Stimulated activated naive CD8-positive, alpha-beta T cell treated with anti-CD3 and anti-CD28 coated beads, Interleukin-15, Interleukin-2, amounts not matched to agents 100 U/mL and 50 U/mL, for 24 hours (primary cell): ENCODE measurements at places on chromosomes 1 and 21.

DNA sequence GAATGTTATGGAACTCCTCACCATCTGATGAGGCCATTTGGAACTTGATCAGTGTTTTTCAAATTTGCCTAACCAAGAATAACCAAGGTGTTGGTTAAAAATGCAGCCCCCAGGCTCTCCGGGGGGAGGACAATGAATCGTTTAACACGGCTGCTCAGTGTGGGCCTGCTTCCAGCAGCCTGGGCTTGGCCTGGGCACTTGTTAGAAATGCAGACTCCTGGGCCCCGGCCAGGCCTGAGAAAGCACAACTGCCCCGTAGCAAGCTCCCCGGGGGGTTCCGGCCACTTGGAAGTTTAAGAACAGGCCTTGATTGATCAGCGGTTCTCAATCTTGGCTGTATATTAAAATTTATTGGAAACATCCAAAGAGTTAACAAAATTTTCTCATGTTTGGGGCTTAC lies 22.8 kb upstream of the C2CD2 start:
- DNase-seq = no peak

DNA sequence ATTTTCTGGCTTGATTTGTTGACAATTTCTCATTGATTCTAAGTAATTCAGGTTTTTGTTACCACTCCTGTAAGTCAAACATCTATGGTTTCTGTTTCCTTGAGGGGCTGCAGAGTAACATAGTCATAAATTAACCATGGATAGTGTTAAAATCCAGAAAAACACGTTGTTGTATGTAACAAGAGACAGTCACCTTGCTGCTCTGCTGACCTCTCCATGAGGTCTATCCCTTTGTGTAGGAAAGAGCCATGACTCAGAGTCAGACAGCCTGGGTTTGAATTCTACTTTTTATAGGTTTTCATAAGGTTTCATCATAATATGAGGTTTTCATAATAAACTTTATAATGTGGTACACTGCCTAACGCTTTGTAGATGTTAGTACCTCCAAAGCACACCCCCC lies 27.6 kb upstream of the NBL1 start:
- no peak for DNase-seq

GRCh38 chr1:10033359-10033845 lies 644 bp downstream of the UBE4B start:
- DNase-seq = peak; percentile 26

DNA sequence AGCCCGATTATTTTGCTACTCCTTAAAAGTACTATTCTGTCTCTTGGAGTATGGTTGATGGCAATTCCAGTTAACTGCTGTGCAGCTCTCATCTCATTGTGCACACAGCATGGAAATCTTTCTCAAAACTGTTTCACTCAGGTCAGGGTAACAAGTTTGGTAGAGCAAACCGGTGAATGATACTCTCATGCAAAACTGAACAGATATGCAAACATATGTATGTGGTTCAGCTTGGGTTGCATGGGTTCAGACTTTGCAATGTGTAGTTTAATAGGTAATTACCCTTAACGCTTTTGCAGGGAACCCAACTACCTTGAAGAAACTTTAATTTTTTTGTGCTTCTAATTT lies 2.2 kb downstream of the GADD45A start:
- DNase-seq = no peak

DNA sequence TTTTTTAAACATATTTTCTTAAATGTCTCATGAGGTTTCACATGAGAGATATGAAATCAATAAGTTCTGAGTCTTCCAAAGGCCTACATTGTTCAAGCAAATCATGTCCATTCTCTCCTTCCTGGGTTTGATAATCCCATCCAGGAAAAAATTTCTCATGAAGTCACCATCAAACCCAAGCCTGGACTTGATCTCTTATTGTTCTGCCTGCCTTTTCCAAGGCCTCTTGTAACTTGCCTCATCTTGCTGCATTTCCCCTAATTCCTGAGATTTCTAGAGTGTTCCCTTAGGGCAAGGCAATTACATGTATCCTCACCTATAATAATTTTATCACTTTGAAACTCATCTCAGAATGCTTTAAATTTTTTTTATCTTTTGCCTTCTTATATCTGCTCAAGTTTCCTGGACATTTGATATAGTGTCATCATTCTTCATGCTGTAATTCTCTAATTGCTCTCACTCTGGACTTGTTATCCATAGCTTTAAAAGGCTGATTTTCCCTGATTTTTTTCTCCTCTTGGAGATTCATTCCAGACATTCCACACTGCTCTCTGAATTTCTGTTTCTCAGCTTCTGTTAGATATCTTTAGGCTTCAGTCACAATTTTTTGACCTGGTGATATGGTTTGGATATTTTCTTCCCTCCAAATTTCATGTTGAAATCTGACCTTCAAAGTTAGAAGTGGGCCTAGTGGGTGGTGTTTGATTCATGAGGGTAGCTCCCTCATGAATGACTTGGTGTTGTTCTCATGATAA lies 126.4 kb downstream of the LRRC7 start:
- no peak for DNase-seq

GRCh38 chr1:38788341-38789336 lies 70.9 kb downstream of the RRAGC start:
- DNase-seq = no peak

GRCh38 chr1:71785000-71785399 lies 497.3 kb downstream of the NEGR1 start:
- no peak for DNase-seq

- peak; percentile 13 for DNase-seq
Observed at GRCh38 chr1:21539933-21540332, 30.7 kb downstream of the ALPL start.

GRCh38 chr1:201711811-201712210 lies 117.1 kb upstream of the IPO9 start:
- no peak for DNase-seq

- DNase-seq = no peak
Observed at GRCh38 chr1:206495493-206496046, 11.8 kb upstream of the RASSF5 start.

GRCh38 chr21:16342932-16343331 lies 613.1 kb downstream of the USP25 start:
- no peak for DNase-seq

DNA sequence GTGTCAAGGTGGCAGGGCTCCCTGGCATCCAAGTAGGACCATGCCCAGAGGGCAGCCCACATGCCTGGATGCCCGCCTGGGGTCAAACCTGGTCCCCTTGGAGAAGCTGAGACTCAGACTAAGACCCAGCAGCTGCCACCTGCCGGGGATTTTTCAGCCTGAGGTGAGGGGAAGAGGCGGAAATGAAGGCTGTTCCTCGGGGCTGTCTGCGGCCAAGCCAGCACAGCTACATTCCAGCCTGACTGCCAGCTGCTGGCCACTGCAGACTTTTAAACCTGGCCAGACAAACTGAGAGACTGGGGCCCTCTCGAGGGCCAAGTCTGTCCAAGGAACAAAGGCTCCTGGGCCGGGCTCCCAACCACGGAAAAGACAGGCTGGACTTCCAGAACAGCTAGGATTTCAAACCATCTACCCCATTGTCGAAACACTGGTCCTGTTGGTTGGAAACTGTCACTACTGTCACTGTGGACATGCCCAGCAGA lies 21.9 kb upstream of the PLEKHG5 start:
- DNase-seq = no peak

GRCh38 chr1:244460197-244460596 lies 876 bp upstream of the CATSPERE start:
- peak; percentile 50 for DNase-seq

GRCh38 chr21:14675774-14676530 lies 129.8 kb upstream of the SAMSN1 start:
- DNase-seq = no peak

DNA sequence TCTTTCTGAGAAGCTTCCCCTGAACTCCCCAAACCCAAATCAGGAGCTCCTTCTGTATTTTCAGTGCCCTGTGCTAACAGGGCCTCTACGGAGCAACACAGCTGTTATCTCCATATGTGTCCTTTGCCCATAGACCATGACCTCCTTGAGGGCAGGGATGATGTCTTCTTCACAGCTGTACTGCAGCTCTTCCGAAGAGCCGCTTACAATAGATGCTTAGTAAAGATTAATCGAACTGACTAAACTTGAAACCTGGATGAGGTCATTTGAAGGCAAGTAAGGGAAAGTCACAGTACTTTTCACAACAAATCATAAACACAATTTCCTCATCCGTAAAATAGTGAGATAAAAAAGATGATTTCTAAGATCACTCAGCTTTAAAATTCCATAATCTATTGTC lies 4.4 kb upstream of the KCNN3 start:
- DNase-seq = no peak

DNA sequence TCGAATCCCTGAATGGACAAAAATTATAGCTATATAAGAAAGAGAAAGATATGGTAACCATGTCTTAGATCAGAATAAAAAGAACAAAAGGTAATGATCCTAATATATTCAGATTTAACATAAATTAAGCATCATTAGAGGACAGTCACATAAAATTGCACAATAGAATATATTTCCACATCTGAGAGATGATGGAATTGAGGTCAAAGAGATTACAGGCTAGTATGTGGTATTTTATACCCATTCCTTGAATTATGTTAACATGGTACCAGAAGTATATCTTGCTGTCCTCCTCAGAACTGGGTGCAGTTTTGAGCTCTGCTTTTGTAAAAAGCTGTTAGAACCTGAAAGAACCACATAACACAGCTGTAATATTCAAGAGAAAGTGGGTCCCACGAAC lies 245.6 kb upstream of the HOOK1 start:
- no peak for DNase-seq

GRCh38 chr1:199612976-199613774 lies 414.3 kb upstream of the NR5A2 start:
- DNase-seq = no peak

DNA sequence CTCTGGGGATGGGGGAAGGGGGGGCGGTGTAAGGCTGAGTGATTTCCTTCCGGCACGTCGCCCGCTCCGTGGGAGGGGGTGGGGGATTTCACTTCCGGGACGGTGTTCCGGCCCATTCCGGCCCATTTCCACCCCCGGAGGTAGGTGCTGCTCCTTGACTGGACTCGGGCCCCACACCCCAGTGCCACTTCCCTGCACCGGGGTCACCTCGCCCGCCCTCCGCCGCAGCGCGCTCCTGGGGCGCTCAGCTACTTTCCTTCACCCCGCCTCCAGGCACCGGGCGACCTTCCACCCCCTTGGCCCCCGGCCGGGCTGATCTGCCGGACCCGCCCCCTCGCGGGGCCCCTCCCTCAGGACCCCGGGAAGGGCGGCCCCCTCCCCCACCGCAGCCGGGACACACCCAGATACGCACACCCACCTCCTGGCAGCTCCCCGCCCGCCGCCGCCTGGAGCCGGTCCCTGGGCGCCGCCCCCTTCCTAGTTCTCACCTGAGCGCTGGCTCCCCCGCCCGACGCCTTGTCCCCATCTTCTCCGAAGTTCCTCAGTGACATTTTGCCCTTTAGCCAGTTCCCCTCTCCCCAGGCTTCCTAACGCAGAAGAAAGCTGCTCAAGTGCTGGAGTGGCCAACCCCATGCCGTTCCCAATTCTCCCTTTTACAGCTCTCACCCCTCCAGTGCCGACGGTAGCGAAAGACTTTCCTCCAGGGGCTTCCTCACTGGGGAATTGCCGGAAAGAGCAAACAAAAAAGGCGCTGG lies at the start of gene ZBTB37:
Gene ZBTB37 (plus strand): TSS at position 115 of the 755 bp plus-strand sequence. CDS start 1,846 bp downstream, outside the sequence.
- peak; percentile 96 for DNase-seq

DNA sequence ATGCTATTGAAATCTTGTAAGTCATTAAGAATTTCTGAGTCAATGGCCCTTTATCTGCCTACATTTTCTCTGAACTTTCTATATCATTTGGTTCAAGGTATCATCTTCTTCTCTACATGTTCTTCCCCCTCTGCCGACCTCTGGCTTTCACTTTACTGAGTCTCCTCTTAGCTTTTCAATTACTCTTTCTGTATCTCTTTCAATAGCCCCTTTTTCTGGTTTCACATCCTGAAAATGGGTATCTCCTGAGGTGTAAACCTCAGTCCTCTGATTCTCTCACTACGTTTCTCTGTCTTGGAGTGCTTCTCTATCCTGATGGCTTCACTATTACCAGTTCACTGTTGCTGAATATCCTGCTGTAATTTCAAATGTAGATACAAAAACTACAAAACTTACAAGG lies 98.9 kb downstream of the LYST start:
- no peak for DNase-seq

DNA sequence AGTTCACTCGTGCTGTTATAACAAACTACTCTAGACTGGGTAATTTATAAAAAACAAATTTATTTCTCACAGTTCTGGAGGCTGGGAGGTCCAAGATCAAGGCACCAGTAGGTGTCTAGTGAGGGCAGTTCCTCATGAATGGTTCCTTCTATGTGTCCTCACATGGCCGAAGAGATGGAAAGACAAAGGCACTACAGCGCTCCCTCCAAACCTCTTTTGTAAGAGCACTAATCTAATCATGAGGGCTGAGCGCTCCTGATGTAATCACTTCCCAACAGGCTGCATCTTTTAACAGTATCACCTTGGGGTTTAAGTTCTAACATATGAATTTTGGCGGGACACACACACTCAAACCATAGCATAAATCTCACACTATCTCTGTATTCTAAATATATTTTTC lies 54.0 kb upstream of the KANK4 start:
- DNase-seq = no peak

GRCh38 chr1:164177118-164177517 lies 381.9 kb upstream of the PBX1 start:
- DNase-seq = no peak

GRCh38 chr1:9922342-9922741 lies 12.3 kb upstream of the CTNNBIP1 start:
- no peak for DNase-seq

- no peak for DNase-seq
Observed at GRCh38 chr1:150159550-150159949, 9.8 kb downstream of the PLEKHO1 start.

- no peak for DNase-seq
Observed at GRCh38 chr1:31961536-31961935, 23.4 kb upstream of the PTP4A2 start.

DNA sequence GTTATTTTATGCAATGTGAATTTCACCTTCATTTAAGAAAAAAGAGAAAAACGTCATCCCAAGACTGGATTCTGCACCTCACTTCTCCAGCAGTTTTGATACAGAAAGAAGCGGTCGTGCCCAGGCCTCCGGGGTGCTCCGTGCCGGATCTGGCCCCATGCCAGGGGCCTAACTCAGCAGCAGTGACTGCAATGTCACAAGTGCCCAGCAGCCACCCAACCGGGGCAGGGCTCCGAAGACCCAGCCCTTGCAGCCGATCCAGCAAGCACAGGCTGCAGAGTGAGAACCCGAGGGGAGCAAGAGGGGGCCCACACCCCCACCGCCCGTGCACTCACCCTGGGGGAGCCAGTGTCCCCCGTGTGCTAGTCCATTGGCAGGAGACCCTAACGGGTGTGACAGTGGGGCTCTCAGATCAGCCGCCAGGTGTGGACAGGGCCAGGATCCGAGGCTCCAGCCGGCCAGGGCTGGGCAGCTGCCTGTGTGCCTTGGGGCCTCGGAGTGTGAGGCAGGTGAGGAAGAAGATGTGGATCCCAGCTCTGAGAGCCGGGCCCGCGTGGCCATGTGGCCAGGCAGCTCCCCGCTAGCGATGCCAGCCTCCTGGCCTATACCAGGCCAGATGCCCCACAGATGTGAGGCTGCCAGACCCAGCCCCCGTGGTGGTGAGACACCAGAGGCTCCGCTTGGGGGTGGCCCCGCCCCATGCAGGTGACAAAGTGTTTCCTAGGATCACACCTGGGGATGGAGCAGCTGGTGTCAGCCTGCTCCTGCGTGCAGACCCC lies 60.6 kb downstream of the MEGF6 start:
- no peak for DNase-seq

- no peak for DNase-seq
Observed at GRCh38 chr1:154420961-154421924, 16.1 kb downstream of the IL6R start.
